GM03348 (cell line): ENCODE measurements at places on chromosomes 3 and 15.

DNA sequence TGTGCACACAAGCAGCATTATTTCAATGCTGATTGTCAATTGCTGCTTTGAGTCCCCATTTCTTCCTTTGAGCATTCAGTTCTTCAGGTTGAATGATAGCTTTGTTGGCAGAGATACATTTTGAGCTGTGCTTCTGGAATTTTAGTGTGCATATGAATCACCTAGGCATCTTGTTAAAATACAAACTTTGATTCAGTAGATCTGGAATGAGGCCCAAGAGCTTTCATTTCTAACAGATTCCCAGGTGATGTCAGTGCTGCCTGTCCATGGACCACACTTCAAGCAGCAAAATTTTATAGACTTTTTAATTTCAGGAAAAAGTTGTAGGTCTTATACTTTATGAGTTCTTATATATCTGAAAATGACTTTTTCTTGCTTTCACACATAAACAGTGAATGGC, 131.1 kb downstream of the ADAMTSL3 start:
- DNase-seq, result no peak

GRCh38 chr15:63035977-63036376, 6.6 kb upstream of the TPM1 start:
- DNase-seq, result no peak

GRCh38 chr3:180575571-180575970, 26.4 kb upstream of the TTC14 start:
- no peak for DNase-seq

- no peak for DNase-seq
Observed at GRCh38 chr15:71880276-71880675, 69.9 kb downstream of the NR2E3 start.

- DNase-seq, result no peak
Observed at GRCh38 chr3:128399221-128399915, 67.3 kb downstream of the DNAJB8 start.

GRCh38 chr15:99385005-99385669, 133.9 kb downstream of the LRRC28 start:
- DNase-seq, result no peak

DNA sequence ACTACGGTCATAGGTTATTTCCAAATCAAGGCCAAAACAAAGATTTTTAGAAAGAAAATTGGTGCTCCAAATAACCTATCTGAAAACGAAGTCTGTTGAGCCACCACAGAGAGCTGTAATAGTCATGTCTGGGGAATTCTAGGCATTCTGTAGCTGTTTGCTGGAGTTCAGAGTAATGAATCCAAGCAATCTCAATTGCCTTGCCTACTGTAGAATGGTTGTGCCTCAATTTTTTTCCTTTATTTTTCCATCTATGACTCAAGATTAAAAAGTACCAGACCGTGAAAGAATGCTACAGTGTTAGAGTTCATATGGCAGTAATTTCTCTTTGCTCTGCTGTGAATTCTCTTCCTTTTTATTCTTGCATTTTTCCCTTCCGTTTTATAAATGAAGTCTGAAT, 1007.2 kb upstream of the ALCAM start:
- DNase-seq, result peak; percentile 72

DNA sequence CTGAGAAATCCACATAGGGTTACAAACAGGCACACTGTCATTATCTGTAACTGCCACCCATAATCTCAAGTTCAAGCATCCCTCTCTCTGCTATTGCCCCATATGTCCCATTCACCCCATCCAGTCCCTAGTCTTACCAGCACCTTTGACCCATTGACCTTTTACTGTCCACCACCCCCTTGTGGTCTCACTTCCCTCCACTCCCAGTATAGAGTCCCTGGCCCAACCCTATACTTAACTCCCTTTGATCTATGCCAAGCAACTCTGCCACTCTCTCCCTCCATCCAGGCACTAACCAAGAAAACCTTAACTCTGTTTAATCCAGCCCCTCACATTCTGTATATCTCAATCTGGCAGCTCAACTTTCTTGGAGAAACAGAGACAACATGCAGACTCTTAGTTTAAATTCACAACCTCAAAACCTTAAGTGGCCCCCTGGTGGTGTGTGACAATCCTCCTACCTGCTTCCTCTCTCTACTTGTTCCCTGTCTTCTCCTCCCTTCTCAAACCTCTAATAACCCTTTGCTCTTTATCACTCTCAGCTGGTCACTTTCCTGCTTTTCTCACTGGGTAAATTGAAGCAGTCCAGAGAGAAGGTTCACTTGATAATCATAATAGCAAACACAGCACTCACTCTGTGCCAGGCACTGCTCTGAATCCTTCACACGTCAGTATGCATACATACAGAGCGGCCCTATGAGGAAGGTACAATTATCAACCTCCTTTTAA, 162.7 kb downstream of the STT3B start:
- no peak for DNase-seq

GRCh38 chr3:66552846-66553245, 52.0 kb upstream of the LRIG1 start:
- DNase-seq, result no peak

- no peak for DNase-seq
Observed at GRCh38 chr3:21505711-21506460, 245.1 kb downstream of the ZNF385D start.

DNA sequence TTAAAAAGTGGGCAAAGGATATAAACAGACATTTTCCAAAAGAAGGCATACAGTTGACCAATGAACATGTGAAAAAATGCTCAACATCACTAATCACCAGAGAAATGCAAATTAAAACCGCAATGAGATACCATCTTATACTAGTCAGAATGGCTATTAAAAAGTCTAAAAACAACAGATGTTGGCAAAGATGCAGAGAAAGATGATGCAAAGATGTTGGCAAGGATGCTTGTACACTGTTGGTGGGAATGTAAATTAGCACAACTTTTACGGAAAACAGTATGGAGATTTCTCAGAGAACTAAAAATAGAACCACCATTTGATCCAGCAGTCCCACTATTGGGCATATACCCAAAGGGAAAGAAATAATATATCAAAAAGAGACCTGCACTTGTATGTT, 53.5 kb downstream of the TLNRD1 start:
- DNase-seq, result peak; percentile 17

DNA sequence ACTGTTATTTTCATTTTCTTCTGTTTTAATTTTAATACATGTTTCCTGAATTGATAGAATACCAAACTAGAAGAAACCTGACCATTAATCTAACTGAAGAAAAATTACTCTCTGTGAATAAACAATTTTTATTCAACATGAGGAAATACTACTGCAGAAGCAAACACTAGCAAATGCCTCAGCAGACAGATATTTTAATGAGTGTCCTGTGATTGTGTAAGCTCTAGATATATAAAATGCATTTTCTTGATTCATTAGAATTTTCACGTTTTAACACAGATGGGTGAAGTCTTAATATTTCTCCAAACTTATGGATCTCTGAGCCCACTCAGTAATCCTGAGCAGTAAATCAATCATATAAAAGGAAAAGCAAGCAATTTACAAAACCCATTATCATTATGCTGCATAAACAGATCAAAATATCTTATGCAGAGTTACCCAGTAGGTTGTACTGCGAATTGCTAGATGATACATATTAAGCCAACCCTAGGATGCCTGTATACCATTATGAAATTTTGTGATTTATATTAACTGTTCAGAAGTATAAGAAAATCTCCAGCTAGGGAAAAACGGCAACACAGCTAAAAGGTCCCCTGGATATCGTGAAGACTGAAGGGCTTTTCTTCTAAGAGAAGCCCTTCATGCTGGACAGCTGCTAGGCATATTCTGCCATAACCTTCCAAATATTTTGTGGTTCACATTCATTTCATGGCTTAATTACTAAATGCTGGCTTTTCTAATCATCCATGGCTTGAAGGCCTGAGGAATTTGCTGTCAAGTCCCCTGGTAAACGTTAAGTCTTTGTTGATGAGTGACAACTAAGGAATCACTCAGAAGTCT, 157.7 kb upstream of the TGFBR2 start:
- no peak for DNase-seq

DNA sequence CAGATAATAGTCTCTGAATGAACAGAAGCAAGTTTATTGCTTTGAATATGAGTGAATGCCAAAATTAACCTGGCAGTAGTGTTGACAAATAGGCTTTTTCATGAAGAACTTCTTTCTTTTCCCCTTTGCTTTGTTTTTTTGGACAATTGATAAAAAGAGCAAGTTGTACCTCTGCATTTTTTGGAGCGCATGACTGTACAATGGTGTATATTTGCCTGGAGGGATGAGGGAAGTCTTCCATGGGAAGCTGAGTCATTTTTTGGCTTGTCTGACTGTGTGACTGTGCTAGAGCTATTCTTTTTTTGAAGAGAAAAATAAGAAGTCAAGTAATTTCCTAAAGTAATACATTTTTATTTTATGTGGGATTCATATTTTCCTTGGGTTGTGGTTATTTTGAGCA, 186.9 kb downstream of the KLHL25 start:
- peak; percentile 73 for DNase-seq

GRCh38 chr3:157294953-157295352, 135.0 kb upstream of the CCNL1 start:
- no peak for DNase-seq

DNA sequence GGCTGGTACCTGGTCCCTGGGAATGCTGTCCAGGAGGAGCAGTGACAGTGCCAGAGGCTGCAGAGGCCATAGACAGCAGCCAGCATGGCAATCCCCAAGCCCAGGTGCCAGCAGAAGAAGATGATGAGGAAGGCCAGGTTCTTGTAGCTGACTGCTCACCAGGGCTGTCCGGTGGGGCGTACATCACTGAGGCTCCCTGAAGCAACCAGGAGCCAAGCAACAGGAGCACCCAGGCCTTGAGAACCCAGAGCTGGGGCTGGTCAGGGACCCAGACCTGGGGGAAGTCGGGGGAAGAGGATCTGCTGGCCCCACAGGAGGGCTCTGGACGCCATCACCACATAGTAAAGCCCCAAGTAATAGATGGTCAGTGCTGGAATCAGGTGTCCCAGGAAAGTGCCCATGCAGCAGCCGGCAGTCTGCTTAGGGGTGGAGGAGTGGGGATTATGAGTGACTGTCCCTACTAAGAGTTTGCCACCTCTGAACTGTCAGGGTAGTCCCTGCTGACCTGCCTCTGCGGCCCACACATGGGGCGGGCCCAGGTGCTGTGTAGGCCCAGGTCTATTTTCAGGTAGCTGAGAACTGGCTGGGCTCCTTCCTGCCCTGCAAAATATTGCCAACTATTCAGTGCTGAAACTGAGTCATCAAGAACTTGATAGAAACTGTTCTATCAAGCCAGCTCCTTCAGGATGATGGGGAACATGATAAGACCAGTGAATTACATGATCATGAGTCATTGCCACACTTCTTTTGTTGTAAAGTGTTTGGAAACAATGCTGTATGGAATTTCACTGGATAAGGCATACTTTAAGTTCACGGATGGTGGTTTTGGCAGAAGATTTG, 68.7 kb downstream of the CHRD start:
- peak; percentile 41 for DNase-seq

DNA sequence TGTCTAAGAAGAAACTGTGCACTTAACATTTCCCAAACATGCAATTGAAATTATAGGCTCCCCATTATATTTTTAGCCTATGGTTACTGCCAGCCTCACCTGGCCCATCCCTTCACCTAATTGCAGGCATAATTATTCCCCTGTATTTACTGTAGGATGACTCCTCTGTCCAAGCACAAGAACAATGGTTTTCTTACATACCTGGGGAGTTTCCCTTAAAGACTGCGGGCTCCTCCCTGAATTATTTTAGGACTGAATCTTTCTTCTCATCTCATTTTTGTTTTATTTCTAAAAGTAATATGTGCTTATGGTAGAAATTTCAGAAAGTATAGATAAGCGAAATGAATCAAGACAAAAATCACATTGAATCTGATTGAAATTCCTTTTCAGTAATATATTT, 11.4 kb downstream of the TM4SF1 start:
- no peak for DNase-seq

- no peak for DNase-seq
Observed at GRCh38 chr3:17932136-17932771, 189.8 kb upstream of the TBC1D5 start.

- no peak for DNase-seq
Observed at GRCh38 chr3:72188536-72188935, 403.6 kb upstream of the PROK2 start.

DNA sequence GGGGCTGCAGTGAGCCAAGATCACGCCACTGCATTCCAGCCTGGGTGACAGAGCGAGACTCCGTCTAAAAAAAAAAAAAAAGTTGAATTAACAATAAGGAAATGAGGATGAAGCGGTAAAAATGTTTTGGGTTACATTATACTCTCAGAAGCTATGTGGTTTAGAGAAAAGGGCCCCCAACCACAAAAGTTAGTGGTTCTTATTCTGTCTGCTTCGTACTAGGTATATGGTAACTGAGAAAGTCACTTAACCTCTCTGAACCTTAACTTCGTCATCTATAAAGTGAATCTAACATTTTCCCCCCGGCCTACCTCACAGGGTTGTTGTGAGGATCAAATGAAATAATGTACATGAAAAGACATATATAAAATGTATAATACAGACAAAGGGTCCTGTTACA, 38.4 kb upstream of the EHHADH start:
- DNase-seq, result no peak

DNA sequence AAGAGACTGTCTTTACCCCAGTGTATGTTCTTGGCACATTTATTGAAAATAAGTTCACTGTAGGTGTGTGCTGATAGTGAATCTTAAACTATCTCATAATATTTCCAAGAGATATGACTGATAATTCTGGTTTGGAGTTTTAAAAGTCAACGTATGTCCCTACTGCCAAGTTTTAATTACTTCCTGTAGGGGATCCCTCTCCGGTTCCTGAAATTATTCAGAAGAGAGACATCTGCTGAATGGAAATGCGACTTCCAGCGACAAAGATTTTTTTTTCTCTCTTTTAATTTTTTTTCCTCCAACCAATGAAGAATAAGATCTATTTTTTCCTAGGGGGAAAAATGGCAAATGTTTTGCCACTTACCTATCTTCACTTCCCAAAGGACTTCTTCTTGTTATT, 498.9 kb upstream of the TGFBR2 start:
- no peak for DNase-seq

- peak; percentile 49 for DNase-seq
Observed at GRCh38 chr3:64684715-64685261, 3.0 kb downstream of the ADAMTS9 start.

GRCh38 chr3:153591561-153592245, 429.7 kb downstream of the RAP2B start:
- no peak for DNase-seq

GRCh38 chr3:183288117-183288516, 35.1 kb downstream of the B3GNT5 start:
- DNase-seq, result no peak

- DNase-seq, result no peak
Observed at GRCh38 chr15:34353627-34354026, 10.5 kb downstream of the NUTM1 start.

DNA sequence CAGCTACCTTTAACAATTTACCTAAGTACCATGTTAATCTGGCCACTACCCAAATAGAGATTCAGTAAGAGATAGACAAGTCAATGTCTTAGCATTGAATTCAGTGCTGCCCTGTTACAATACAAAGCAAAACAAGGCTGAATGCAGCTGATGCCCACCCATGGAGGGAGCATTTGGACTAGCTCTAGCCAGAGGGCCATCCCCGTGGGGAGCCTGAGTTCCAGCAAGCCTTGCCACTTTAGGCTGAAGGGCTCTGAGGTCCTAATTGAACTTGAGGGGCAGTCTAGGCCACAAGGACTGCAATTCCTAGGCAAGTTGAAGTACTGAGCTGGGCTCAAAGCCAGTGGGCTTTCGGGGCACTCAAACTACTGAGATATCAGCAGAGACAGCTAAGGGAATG, 265.9 kb downstream of the EFHB start:
- DNase-seq, result no peak
